ENCODE measurements at places on chromosomes 1 and 21.
A peak's percentile ranks its signal among the peaks of the same experiment; 100 is the strongest.

DNA sequence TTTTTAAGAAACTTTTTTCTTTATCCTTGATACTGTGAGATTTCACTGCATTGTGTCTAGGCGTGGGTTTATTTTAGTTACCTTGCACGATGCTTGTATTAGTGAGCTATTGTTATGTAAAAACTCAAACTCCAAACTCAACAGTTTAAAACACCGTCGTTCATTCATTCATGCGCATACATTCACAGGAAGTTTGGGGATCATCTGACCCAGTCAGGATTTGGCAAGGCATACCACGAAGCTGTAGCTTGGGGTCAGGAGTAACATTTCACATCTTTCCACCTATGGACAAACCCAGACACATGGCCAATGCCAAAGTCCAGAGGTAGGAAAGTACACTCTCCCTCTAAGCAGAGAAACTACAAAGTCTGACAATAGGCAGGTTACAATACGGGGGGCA lies 324.6 kb upstream of the CHRM3 start:
- DNase-seq, result no peak

- DNase-seq, result no peak
Observed at GRCh38 chr1:228246216-228246900, 38.5 kb downstream of the OBSCN start.

- DNase-seq, result no peak
Observed at GRCh38 chr1:49765034-49765433, 258.7 kb downstream of the AGBL4 start.

DNA sequence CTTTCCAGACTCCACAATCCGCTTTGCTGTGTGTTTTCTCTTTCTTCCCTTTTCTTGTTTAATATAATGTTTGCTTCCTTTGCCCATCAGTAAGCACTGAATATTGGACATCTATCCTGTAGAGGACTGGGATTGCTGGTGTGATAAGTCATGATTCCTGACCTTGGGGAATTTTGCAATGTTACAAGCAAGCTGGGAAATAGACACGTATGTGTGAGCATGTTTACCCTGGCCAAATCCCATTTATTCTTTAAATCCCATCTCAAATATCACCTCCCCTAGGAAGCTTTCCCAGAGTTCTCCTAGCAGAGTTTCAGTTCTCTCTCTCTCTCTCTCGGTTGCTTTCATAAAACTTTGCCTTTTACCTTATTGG lies 155.3 kb downstream of the ROR1 start:
- no peak for DNase-seq

- DNase-seq, result no peak
Observed at GRCh38 chr1:115479055-115479482, 141.0 kb upstream of the NGF start.

GRCh38 chr1:229643996-229644745 lies 18.1 kb downstream of the URB2 start:
- DNase-seq, result no peak

GRCh38 chr1:37764414-37764825 lies 500 bp downstream of the EPHA10 start:
- peak; percentile 51 for DNase-seq
